RCC 7860 (cell line): ENCODE measurements at places on chromosomes 7 and 10.

DNA sequence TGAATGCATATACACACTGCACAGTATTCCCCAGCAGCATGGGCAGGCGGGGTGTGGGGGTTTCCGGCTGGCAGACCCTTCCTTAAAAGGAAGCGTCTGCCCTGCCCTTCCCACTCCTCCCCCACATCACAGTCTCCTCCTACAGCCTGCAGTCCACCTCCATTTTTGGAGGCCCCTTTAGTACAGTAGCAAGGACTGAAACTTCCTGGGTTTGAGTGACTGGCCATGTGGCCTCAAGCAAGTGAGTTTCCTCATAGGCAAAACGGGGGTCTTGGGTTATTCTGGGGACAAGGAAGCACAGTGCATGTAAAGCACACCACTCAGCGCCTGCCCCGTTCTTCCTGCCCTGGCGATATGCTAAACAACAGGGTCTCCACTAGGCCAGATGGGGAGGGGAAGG is 62.1 kb upstream of the COL13A1 start:
- DNase-seq: no peak

GRCh38 chr7:135385209-135385608 is 124.7 kb downstream of the CNOT4 start:
- DNase-seq: no peak

GRCh38 chr7:12965767-12966166 is 278.3 kb downstream of the ARL4A start:
- DNase-seq: no peak

DNA sequence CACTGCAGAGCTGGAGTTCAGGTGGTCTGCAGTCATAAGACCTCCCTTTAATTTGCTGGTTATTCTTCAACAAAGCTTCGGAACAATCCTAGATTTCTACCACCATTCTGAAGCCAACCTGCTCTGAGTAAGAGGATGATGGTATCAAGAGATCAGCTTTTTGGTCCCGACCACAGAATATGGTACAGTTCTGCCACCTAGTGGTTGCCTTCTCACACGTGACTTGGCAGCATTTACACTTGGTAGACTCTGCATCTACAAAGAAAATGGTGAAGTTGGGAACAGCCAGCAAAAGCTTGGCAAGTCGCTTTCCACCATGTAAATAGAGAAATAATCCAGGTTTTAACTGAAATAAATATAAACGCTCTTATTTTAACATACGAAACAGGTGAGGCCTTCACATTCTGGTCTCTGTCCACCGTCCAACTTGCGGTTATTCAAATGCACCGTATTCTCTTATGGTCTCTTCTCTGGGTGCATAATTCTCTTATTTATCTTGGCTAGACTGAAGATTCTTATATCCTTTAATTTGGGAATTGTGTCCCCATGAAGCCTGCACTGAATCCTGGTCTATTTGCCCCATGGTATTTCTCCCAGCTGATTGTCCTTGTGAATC is 173.9 kb upstream of the GRM3 start:
- peak; percentile 63 for DNase-seq

- no peak for DNase-seq
These were observed 4.6 kb upstream of the CYP3A4 start for GRCh38 chr7:99788554-99788953.

GRCh38 chr7:101226721-101227120 is 8.8 kb downstream of the ZNHIT1 start:
- DNase-seq: no peak

DNA sequence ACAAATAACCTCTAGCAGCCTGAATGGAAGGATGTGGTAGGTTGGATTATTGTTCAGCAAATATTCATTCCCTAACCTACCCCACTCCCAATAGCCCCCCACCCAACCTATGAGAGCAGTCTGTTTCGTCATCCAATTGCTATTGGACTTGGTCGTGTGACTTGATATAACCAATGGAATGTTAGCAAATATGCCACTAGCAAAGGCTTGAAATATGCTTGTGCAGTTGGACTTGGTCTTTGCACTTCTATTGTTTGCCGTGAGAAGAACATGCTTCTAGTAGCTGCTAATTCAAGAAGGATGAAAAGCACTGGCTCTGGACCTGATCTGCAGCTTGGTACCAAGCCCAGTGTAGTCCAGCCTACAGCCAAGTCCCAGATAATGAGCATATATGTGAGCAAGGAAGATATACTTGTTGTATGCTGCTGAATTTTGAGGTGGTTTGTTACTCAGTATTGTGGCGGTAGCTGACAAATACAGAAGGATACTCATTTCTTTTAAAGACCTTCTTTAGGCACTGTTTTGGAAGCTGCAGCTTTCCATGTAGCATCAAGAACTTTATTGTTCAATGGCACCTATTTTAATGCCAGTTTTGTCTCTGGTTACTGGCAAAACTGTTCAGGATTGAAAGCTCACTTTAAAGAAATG is 180.4 kb downstream of the EXOC4 start:
- no peak for DNase-seq

DNA sequence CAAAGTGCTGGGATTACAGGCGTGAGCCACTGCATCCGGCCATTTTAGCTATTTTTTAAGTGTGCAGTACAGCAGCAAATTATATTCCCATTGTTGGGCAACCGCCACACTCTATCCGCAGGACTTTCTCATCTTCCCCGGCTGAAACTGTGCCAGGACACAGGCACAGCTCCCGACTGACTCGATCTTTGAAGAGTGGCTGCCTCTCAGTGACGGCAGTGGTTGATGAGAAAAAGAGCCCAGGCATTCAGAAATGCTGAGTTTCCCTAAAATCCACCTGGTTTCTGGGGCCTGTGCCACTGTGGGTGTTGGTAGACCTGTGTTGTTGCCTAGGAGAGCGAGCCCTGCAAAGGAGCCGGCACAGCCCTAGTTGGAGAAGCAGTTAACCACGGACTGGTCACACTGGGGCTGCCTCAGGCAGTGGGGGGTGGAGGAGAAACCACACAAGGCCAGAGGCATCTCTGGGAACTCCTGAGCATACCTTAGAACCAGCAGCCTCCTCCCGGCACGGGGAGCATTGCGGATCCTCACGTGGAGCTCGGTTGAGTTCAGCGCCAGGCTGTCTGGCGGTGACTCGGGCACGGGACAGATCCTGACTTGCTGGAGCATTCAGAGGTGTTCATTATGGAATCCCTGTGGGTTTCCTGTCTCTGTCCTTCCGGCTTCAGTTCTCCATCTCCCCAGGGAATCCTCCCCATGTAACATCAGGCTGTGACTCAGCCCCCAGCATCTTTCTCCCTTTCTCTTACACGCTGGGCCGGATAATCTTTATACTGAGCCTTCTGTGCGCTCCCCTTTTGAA is 16.2 kb downstream of the PFKFB3 start:
- peak; percentile 99 for DNase-seq

DNA sequence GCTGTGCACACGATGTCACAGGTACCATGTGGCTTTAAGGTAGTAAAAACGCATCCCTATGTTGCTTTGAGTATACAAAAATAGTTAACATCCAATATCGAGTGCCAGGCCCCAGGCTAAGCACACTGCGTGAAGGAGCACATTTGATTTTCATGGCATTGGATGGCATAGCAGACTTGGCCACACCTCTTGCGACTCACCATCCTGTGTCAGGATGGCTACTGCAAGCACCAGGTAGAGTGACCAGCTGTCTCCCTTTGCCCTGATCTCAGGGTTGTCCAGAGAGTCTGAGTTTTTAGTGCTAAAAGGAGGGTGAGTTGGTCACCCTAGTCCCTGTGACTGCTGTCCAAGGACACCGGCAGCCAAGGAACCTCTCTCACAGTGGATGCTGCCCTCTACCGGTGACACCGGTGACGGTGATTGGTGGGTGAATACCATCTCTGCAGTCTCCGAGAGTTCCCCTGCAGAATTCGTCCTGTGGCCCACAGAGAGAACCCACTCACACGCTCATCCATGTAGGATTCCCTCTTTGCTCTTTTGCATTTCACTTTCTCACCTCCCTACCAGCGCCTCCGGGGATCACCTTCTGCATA is 76.1 kb downstream of the BICC1 start:
- no peak for DNase-seq

GRCh38 chr7:69002416-69002815 is 595.9 kb upstream of the AUTS2 start:
- DNase-seq: peak; percentile 85

GRCh38 chr7:131563918-131564317 is 7.5 kb upstream of the PODXL start:
- no peak for DNase-seq

- no peak for DNase-seq
These were observed 15.1 kb downstream of the ATP6V1F start for GRCh38 chr7:128877756-128878120.
